AG04450 (cell line): ENCODE measurements at places on chromosomes 5 and 9.

DNA sequence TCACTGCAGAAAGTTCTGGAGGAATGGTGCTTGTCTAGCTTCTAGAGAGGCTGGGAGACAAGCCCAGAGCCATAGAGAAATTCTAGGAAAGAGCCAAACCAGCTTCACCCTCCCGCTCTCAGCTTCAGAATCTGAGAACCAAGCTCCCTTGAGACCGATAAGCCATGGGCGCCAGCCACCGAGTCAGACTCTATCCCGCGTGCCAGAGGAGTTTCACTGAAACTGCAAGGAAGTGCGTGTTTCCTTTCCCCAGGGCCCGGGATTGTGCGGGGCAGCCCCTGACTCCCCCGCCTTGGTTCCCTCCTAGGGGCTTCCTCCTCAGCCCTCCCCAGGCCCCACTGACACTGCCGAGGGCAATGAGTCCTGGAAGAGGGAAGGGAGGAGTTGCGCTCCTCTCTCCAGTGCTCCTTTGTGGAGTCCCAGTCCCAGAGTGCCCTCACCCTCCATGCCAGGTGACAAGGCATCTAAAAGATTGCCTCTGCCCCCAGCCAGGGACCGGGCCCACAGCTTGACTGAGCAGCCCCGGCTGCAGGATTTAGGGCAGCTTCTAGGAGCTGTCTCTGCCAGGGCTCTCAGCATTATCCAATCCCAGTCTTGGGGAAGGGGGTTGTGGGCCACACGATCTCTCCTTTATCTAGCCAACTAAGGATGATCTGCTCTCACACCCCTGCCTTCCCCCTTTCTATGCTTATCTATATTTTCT lies 18.4 kb upstream of the TCF7 start:
- DNase-seq = no peak

- peak; percentile 46 for DNase-seq
These were observed 59.2 kb downstream of the CDH18 start for GRCh38 chr5:19928562-19929421.

GRCh38 chr9:89001917-89002540 lies 10.8 kb downstream of the S1PR3 start:
- no peak for DNase-seq

DNA sequence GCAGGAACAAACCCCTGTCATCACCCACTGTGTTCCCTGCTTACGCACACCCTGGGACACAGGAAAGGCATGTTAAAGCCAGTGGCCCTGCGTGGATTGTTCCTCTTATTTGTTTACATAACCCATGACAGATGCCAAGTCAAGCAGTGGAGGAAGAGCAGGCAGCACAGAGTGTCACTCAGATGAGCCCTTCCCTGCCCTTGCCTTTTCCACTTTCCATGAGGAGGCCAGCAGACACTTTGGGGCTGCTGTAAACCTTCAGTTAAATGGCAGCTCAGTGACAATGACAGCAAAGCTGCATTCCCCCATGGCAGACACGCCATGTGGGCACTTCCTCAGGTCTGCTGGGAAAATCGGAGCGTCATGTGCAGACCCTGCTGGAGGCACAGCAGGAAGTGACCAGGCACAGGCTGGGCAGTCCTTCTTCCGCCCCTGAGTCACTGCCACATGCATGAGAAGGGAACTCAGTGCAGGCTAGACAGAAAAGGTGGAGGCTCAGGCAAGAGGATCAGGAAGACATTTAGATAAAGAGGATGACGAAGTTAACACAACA lies 216.8 kb upstream of the PIK3R1 start:
- DNase-seq = no peak

- no peak for DNase-seq
These were observed 92.9 kb upstream of the GRHPR start for GRCh38 chr9:37329576-37329975.

- no peak for DNase-seq
These were observed at the start of gene FAT2 for GRCh38 chr5:151591144-151591819. TSS of gene FAT2 (minus strand) at chr5:151591331. CDS start at chr5:151568931, 22,400 bp downstream.

GRCh38 chr5:109394806-109395205 lies 15.0 kb downstream of the PJA2 start:
- no peak for DNase-seq

DNA sequence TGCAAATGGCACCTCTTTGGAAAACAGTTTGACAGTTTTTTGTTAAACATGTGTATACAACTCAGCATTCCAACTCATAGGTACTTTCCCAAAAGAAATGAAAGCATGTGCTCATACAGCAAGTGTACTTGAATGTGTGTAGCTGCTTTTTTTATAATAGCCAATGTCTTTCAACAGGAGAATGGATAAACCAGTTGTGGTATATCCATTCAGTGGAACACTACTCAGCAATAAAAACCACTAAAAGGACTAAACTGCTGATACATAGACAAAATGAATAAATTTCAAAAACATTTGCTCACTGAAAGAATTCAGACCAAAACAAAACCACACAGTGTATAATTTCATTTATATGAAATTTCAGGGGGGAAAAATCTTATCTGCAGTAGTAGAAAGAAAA lies 267.3 kb downstream of the NR2F1-AS1 start:
- DNase-seq = no peak

GRCh38 chr9:105333811-105334210 lies 89.4 kb downstream of the SLC44A1 start:
- no peak for DNase-seq
